ENCODE measurements at places on chromosomes 3 and 15.

GRCh38 chr15:25862071-25862471 lies 1.1 kb downstream of the ATP10A start:
- DNase-seq: no peak

DNA sequence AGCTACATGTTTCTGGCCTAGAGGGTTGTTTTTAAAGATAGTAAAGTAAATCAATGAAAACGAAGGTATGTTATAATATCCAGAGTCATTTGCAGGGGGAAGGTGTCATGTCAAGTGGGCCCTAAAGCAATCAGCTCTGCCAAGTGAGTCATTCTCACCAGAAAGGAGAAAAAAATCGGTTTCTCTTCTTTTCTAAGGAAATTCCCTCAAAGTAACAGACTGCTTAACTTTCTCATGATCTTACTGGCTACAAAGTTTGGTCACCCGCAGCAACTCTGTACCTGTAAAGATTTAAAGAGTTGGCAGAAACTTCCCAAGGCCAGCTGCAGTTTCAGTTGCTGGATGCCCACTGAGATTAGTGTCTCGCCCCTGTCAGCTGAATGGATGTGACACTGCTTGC lies 5.5 kb upstream of the FSIP1 start:
- no peak for DNase-seq

DNA sequence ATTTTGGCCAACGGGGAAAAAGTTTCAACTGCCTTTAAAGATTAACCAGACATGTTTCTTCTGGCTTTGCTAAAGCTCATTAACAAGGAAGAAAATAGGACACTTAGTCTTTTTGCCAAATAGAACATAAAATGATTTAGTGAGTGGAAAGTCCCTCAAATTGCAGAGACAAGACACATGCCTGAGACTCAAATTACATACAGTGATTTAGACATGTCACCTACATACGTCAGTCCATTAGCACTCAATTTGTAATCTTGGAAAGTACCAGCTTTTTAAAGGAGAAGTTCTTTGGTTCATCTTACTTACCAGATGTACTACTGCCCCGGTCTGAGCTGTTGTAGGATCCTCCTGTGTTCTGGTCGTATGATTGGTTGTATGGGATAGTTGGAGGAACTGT lies 1134.2 kb downstream of the ROBO1 start:
- DNase-seq: no peak

DNA sequence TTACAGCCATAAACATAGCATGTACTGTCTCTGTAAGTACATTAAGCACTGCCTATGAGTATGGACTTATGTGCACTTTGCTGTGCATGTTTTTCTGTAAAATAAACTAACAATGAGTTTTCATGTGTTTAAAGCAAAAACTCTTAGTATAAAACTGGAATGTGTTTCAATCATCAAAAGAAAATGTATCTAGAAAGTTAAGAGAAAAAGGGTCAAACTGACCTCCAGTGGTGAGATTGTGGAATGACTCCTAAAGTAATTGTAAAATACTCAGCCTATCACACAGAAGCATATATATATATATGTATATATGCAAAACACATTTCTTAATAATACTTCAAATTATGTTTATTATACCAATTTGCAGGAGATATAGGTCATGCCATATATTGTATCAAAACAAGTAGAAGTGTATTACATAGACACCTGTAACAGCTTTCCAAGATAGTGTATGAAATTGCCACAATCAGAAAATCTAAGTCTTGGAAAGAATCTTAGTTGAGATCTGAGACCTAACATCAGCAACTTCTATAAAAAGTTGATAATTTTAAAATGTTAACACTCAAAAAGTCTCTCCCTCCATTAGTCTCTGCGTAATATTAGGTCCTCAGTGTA lies 199.6 kb downstream of the FMN1 start:
- DNase-seq: no peak

GRCh38 chr3:155281912-155282311 lies 11.6 kb downstream of the STRIT1 start:
- DNase-seq: no peak

- DNase-seq: no peak
These were observed 243.1 kb downstream of the MECOM start for GRCh38 chr3:169420429-169420828.

DNA sequence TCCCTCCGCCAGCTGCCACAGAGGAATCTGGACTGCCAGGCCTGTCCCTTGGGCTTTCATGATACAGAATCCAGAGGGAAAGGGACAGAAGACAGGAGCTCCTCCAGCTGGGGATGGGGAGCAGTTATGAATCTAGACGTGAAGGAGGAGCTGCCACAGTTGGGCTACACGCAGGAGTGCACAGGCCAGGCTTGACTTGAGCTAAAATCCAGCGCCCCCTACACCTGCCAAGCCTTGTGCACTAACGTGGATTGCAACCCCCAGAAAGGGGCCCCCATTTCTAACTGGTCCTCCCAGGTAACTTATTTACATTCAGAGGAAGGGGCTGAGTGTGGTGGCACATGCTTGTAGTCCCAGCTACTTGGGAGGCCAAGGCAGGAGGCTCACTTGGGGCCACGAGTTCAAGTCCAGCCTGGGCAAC lies 14.3 kb downstream of the KLHL6 start:
- no peak for DNase-seq

DNA sequence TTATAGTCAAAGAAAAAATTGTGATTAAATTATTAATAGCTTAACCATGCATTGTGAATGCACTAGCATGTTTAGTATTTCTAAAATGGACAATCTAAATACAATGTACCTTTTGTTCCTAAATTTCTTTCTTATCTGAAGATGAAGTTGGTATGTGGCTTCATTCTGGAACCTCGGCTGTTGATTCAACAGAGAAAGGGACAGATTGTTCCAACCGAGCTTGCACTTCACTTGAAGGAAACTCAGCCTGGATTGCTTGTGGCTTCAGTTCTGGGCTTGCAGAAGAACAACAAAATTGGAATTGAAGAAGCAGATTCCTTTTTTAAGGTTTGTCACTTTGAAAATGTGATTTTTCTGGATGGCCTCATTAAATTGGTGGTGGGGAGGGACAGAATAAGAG lies 32.6 kb downstream of the HPS3 start:
- no peak for DNase-seq

GRCh38 chr15:89575656-89576416 lies 567 bp downstream of the TICRR start:
- DNase-seq: peak; percentile 40

DNA sequence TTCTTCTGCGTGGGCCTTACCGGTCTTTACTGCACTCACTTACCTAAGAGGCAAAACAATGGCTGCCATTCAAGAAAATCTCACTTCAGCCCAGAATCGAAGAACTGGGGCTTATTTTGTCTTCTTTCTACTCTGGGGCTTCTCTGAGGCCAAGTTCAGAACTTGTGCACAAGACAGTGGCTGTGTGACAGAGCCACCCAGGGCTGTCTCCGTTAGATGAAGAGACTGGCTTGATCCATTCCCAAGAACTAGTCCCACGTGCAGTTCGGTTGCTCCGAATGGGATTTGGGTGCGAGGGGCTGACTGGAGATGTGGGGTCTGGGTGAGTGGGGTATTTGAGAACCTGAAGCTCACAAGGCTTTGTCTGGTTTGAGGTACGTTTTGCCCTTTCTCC lies 795 bp upstream of the TCF12 start:
- no peak for DNase-seq

Measured in nephron progenitor cell (in vitro differentiated cells).